ENCODE measurements at places on chromosomes 11 and 22. TPM values are rescaled to one million over a fixed set of nuclear protein-coding genes. Genes with fewer than 3 reads are reported as not detected.

Gene OR51B2
- total RNA-seq: 0.59 TPM

Gene OR5A1
- total RNA-seq: not detected

Gene MS4A13
- total RNA-seq: not detected

Gene CALCB
- total RNA-seq: 0.20 TPM

Gene CRYBB3
- not detected for total RNA-seq

Gene TYR
- 4.0 TPM for total RNA-seq

Gene PGR
- total RNA-seq: 0.10 TPM

Gene CSRP3
- total RNA-seq: 62.6 TPM

Gene EP300
- 93.5 TPM for total RNA-seq

Gene PAMR1
- total RNA-seq: 7.0 TPM

Gene ATG2A
- total RNA-seq: 8.1 TPM

Gene FXYD2
- 1.5 TPM for total RNA-seq

Gene PNPLA3
- total RNA-seq: 7.5 TPM

Gene FGF3
- total RNA-seq: 0.30 TPM

Gene ABCG4
- total RNA-seq: 1.1 TPM
